ENCODE measurements at places on chromosomes 5 and 9.
A peak's percentile ranks its signal among the peaks of the same experiment; 100 is the strongest.

DNA sequence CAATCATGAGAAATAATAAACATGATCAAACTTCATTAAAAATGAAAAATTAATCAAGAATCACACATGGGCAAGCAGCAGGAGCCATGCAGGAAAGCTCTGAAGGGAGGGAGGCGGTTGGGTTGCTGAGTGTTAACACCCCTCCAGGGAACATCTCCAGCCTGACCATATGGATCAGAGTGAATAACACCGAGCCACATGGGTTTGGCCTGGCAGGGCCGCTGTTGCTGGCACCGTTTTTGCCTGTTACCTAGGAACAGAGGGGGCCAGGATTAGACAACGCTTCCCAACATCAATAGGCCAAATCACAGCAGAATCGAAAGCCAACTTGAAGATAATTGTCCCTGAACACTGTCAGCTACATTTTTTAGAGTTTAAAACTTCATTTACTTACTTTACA is 160.2 kb downstream of the DENND1A start:
- DNase-seq = no peak

- DNase-seq = no peak
Observed at GRCh38 chr9:130598188-130598587, 18.8 kb downstream of the FUBP3 start.

DNA sequence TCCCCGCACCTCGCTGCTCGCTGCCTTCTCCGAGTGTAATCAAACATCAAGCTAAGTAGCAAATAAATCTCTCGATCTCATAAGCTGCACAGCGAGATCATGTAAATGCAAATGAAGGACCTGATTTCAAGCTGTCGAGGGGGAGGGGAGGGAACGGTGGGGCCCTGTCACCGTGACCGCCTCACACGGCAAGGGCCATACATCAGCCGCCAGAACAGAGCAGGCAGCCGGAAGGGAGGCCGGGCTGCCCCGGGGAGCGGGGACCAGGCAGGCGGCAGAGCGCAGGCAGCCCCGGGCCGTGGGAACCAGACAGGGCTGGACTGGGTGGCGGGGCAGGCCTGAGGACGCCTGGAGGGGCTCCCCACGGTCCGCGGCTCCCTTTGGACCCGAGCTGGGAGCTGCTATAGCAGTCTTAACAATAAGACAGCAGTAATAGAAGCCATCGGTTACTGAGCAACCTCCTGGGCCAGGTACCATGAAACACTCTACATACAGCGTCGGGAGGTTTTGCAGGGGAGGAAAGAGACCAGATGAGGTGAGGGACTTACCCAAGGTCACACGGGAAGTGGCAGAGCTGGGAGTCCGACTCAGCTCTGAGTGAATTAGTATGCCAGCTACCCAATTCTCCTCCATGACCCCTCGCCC is 76.8 kb downstream of the CFAP77 start:
- DNase-seq = peak; percentile 8

DNA sequence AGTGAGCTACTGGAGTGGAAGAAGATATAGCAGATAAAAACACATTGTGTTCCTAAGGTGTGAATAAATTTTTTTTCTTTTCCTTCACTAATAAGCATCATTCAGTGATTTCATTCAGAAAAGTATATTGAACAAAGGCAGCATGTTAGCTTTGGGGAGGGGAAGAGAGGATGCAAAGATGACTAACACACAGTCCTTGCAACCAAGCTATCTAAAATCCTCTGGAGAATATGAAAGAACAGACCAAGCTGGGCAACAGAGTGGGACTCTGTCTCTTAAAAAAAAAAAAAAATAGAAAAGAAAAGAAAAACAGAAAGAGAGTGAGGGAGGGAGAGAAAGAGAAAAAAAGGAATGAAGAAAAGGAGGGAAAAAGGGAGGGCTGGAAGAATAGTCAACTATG is 22.3 kb upstream of the OMD start:
- no peak for DNase-seq

DNA sequence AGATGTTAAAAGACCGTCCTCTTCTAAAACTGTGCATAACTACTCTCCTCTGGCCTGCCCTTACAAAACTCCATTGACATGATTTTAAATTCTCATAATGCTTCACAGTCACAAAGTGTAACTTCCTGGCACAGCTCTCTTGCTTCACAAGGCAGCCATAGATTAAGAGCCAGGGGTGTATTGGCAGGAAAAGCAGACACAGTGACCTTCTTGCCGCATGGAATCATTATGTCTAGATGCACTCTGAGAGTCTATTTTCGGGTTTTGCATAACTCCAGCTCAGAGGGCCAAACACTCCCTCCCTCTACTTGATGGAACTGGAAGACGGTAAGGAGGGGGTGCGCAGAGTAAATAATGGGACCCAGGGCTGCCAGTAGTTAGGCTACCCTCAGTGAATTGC is 110.1 kb downstream of the MARCHF3 start:
- DNase-seq = no peak

DNA sequence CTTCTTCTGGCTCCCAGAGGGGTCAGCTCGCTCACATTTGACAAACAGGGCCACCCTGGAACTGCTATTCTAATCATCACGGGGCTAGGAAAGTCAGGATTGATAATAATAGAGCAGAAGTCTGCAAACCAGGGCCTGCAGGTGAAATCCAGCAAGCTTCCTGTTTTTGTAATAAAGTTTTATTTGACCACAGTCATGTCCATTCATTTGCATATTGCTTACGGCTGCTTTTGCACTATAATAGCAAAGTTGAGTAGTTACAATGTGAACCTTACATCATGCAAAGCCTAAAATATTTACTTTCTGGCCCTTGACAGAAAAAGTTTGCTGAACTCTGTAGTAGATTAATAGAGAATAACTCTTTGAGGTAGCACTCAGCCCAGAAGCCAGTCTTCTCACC is 63.2 kb upstream of the CTXN3 start:
- no peak for DNase-seq

GRCh38 chr5:111583758-111584203 is 71.4 kb upstream of the STARD4 start:
- DNase-seq = no peak

GRCh38 chr9:14340219-14340873 is 26.4 kb upstream of the NFIB start:
- no peak for DNase-seq

GRCh38 chr9:3992924-3993323 is 306.9 kb downstream of the GLIS3 start:
- DNase-seq = no peak

DNA sequence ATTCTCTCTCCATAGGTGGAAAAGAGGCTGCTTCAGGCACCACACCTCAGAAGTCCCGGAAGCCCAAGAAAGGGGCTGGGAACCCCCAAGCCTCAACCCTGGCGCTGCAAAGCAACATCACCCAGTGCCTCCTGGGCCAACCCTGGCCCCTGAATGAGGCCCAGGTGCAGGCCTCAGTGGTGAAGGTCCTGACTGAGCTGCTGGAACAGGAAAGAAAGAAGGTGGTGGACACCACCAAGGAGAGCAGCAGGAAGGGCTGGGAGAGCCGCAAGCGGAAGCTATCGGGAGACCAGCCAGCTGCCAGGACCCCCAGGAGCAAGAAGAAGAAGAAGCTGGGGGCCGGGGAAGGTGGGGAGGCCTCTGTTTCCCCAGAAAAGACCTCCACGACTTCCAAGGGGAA is 16.4 kb downstream of the CD74 start:
- no peak for DNase-seq

DNA sequence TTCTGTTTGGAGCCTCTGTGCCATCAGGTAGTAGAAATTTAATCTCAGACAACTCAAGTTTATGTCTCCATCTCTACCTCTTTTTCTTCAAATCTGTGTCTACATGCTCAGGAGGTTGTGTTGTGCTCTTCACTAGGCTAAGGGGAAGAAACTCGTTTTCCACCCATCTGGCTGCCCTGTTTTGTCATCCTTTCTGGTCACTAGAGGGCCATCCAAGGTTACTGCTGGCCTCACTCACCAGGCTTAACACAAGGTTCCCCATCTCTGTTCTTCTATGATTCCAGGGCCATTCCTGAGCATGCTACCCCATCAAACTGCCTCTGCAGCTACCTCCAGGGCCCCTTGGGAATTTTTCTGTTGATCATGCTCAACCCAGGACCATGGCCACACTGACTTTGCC is 213.3 kb upstream of the FBXL7 start:
- no peak for DNase-seq

DNA sequence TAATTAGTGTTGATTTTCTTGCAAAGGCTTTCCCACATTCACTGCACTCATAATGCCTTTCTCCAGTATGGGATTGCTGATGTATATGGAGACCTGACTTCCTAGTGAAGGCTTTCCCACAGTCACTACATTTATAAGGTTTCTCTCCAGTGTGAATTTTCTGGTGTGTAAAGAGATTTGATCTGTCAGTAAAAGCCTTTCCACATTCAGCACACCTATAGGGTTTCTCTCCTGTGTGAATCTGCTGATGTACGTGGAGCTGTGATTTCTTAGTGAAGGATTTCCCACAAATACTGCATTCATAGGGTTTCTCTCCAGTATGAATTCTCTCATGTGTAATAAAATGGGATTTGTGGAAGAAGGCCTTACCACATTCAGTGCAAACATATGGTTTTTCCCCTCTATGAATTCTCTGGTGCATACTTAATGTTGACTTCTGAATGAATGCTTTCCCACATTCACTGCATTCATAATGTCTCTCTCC is 31.1 kb downstream of the ZNF484 start:
- no peak for DNase-seq

DNA sequence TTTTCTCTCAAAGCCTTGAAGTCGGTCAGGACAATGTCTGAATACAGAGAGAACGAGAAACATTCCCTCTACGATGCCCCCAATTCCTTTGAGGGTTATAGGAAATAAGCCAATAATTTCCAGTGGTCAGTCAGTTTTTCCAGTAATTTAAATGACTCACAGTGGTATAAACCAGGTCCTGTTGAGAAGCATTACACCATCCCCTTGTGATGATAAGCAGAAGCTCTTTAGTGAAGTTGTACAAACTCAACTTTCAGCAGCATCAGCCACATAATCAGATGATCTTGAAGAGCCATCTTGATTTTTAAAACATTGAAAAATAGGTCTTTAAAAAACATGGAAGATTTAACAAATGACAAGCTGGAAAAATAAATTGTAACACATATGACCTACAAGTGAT is 173.9 kb upstream of the ZNF462 start:
- DNase-seq = no peak

DNA sequence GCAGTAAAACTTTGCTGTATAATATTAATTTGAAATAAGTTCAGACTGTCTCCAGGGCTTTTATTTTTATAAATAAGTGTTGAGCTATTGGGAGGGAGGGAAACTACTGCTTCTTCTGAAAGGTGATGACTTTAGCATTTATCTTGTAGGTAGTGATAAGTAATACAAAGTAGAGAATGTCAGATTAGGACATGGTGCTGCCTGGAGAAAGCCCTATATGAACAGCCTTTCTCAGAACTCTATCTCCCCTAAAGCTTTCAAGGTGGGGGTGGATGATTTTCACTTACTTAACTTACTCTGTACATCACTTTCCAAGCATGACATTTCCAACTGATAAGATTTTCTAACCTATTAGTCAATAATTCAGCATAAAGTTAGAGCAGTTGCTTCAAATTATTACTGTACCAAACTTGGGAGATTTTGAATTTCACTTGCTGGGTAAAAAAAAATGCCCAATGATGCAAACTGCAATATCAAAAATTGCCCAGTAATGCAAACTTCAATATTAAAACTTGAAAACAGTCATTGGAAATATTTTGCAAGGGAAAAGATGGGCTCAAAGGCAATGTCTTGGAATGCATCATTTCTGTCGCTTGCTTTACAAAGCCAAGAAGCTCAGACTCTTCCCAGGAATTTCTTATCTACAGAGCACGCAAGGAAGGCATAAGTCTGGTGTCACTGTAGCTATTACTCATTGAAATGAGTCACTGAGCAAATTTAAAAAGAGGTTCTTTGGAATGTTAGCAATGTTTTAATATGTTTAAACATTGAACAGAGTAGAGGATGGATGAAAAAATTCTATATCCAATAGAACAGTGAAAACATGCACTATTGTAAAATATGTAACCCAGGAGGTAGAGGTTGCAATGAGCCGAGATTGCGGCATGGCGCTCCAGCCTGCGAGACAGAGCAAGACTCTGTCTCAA is 569.5 kb downstream of the PSAT1 start:
- no peak for DNase-seq

DNA sequence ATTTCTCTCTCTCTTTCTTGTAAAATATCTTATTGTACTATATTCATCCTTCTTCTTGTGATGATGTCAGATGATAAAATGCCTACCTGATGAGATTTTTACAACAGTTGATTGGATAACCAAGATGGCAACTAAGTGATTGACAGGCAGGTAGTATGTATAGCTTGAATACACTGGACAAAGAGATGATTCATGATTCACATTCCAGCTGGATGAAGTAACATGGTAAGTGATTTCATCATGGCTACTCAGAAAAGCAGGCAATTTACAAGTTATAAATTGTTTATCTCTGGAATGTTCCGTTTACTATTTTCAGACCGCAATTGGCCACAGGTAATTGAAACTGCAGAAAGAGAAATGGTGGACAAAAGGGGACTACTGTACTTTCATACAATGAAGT is 1471.7 kb upstream of the C9orf72 start:
- no peak for DNase-seq

GRCh38 chr5:37838933-37839341 is 904 bp downstream of the GDNF start:
- no peak for DNase-seq

DNA sequence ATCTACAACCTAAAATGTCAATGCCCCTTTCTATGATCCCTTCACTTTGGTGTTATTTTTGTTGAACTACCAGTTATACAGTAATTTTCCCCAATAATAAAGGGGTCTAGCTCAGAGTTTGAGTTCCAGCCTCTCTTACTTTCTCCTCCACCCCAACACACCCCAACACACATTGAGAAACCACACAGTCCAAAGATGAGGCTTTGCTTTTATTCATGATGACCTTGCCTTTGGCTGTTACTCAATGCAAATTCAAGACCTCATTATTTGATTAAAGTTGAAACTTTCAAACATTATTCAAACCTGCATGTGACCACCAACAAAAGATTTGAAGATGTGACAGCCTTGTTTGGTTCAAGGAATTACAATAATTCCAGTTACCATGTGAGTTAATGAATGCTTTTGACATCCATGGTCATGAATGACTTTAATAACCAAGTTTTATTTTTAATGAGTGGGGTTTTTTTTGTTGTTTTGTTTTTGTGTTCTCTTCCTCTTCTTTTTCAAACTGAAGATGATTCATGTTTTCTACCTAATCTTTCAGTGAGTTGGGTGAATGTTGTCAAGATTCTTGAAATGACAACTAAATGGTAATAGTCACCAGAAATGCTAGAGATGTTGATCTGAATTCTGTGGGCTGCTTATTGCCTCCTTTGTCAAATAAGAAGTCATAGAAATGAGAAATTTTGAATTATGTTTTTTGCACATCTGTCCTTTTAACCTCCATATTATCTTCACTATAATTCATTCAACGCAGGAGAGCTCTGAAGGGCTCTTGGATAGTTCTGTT is 106.0 kb downstream of the HACD4 start:
- no peak for DNase-seq

- DNase-seq = no peak
Observed at GRCh38 chr5:89728750-89729149, 680.8 kb downstream of the CETN3 start.

DNA sequence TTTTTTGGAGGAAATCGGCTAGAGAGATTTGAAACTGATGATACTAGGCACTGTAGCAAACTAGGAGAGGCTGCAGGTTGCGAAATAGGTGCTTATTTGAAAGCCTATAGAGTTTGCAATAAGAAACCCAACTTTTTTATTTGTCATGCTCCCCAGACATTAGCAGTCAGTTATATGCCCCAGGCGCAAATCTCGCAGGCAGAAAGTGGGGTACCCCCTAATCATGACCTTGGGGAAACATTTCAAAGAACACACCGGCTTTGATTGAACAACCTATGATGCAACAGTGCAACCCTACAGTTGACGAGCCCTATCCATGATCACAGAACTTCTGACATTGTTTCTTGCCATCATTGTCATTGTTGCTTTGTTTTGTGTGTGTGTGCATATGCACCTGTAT is 510.5 kb downstream of the RAB3C start:
- DNase-seq = no peak
